ENCODE measurements at places on chromosomes 5 and 9. TPM values are rescaled to one million over a fixed set of nuclear protein-coding genes. Genes with fewer than 3 reads are reported as not detected.

DNA sequence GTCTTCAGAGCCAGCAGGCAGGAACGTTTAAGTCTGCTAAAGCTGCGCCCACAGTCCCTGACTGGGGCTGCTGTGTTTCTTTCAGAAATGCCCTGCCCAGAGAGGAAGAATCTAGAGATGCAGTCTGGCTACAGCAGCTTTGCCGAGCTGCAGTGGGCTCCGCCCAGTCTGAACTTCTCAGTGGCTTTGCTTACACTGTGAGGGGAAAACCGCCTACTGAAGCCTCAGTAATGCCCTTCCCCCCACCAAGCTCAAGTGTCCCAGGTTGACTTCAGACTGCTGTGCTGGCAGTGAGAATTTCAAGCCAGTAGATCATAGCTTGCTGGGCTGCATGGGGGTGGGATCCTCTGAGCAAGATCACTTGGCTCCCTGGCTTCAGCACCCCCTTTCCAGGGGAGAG is 78.4 kb downstream of the SREK1 start:
- DNase-seq, result no peak

TRIM7 gene
- polyA plus RNA-seq, result 3.5 TPM

FGD3 gene
- not detected for polyA plus RNA-seq

DNA sequence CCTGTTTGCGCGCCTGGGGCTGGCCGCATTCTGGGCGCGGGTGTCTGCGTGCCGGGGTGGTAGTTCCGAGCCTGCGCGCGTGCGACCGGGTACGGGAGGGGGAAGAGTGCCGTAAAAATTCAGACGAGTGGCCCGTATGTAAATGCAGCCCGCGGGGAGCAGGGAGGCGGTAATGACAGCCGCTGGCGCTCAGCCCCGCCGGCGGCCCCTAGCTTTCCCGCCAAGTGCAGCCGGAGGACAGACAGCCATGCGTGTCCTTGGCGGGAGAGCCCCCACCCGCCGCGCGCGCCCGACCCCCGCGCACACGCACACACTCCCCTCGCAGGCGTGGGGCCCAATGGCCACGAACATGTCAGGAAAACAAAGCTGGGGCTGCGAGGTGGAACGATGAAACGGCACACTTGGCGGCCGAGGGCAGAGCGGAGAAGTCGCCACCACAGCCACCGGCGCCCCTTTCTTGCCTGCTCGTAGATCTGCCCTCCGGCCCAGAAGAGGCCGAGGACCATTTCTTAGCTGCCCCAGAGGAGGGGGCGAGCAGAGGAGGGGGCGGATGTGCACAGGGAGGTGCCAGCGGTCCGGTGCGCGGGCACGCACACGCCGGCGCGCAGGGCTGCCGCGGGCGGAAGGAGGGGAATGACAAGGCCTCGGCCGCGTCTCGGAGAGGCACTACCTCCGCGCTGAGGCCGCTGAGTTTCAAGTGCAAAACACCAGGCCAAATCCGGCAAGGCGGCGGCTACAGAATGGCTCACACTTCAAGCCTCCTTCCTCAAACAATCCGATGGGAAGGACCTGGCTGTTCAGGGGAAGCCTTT is 208.4 kb downstream of the MEF2C start:
- DNase-seq, result no peak

- peak; percentile 86 for DNase-seq
Measured at GRCh38 chr5:172664681-172665541, 23.8 kb downstream of the NEURL1B start.

DNA sequence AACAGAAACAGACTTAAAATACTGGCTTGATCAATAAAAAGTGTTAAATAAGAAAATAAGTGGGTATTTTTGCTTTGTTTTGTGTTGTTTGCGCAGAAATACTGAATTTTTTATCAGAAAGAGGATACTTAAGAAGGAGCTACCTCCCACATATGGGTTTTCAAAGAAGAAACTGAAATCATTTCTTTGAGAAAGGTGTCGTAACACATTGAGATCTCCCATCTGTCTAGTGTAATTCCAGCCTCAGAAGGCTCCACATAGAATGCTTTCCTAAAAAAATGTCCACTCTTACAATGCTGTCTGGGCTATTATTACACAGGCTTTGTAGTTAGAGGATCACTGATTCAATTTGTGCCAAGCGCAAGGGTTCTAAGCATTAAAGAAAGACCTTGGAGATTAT is 226.2 kb downstream of the EPB41L4A start:
- no peak for DNase-seq

DNA sequence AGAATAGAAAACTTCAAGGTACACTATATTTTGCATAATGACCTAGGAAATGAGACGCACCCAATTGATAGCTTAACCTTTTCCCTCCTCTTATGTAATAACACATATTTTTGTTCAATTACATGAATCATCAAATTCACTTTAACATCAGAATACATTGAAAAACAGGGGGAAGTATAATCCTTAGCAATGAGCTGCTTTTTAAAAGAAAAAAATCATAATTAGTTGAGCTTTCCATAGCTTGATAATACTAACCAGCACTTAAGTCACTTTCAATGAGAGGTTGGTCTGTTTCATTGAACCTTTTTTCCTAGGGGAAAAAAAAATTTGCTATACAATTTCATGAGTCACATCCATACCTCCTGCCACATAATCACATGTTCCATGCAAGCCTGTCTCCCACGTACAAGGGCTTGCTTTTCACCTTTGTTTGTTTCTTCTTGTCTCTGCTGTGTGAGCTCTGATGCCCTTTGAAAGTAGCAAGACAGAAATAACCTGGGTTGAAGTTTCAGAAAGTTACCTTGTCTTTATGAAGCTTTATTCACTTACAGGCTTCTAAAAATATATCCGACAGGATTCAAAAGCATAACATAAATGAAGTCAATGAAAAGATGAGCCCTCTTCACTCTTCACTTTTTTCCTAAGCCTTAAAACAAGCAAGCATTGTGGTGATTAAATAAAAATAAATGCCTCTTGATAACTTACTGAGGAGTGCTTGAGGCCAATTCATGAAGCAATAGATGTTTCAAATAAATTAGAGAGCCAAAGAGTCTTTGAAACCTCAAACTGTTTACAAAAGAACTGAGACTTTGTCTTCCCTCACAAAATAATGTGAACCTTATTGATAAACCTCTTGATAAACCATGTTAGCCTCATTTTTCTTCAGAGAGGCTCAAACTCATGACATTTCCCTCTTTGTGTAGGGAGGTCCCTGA is 108.5 kb downstream of the FEM1C start:
- DNase-seq, result no peak

DNA sequence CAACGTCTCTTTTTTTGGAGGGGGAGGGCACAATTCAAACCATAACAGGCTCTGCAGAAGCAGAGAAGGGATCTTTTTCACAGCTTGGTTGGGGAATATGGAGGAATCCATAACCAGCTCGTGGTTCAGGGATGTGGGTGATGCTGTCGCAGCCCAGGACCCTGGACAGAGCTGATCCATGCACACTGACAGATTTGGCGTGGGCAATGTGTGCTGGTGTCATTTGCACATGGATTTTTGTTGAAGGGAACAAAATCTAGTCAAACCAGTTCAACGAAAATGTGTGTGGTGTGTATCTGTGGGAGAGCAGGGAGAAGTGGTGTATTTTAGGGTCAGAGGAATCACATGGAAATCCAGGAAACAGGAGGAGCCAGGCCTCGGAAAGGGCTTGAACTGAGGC is 4.2 kb downstream of the DOCK2 start:
- no peak for DNase-seq

RNF208 gene
- 2.7 TPM for polyA plus RNA-seq

- no peak for DNase-seq
Measured at GRCh38 chr9:114005371-114006154, 72.5 kb downstream of the AMBP start.

DNA sequence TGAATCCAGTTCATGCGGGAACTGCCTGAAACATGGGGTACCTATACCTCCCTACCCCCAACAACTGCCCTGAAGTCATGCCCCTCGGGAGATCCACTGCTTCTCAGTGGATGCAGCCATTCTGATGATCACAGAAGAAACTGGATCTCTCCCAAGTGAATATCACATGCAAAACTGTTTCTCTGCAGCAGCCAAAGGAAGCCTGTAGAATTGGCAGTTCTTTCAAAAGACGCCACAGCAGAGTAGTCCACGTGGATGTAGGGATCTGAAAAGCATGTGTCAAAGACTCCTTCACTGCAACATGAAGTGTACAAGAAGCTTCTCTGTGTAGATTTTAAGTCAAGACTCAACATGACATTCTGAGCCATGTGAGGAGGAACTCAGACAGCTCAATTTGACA is 286.7 kb downstream of the NR3C1 start:
- DNase-seq, result no peak

MCC gene
- 3.6 TPM for polyA plus RNA-seq

DNA sequence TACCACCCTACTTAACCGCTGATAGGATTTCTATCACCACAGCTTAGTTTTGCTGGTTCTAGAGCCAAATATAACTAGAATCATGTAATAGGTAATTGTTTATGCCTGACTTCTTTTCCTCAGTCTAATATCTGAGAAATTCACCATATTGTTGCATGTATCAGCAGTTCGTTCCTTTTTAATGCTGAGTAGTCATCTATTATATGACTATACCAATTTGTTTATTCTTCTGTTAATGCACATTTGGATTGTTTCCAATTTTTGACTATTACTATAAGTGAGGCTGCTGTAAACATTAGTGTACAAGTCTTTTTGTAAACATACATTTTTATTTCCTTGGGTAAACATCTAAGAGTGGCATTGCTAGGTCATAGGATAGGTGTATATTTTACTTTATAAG is 25.9 kb downstream of the CSNK1G3 start:
- DNase-seq, result no peak

DNA sequence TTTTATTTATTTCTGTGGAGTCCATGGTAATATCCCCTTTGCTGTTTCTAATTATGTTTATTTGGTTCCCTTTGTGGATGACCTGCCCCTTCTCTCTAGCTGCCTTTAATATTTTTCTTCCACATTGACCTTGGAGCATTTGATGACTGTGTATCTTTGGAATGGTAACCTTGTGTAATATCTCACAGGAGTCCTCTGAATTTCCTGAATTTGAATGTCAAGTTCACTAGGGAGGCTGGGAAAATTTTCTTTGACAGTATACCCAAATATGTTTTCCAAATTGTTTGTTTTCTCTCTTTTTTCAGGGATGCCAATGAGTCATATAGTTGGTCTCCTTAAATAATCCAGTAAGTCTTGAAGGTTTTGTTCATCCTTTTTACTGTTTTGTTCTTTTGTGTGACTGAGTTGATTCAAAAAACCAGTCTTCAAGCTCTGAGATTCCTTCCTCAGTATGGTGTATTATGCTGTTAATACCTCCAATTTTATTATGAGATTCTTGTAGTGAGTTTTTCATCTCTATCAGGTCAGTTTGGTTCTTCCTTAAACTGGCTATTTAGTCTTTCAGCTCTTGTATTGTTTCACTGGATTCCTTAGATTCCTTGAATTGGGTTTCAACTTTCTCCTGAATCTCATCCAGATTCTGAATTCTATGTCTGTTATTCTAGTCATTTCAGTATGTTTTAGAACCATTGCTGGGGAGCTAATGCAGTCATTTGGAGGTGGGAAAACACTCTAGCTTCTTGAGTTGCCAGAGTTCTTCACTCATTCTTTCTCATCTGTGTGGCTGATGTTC is 349.0 kb upstream of the TARS1 start:
- DNase-seq, result no peak

EIF4EBP3 gene
- polyA plus RNA-seq, result 1.1 TPM

ENTPD2 gene
- not detected for polyA plus RNA-seq

TRAF2 gene
- 13.3 TPM for polyA plus RNA-seq

GRCh38 chr9:31535651-31536050 is 848.8 kb upstream of the ACO1 start:
- DNase-seq, result no peak

DNA sequence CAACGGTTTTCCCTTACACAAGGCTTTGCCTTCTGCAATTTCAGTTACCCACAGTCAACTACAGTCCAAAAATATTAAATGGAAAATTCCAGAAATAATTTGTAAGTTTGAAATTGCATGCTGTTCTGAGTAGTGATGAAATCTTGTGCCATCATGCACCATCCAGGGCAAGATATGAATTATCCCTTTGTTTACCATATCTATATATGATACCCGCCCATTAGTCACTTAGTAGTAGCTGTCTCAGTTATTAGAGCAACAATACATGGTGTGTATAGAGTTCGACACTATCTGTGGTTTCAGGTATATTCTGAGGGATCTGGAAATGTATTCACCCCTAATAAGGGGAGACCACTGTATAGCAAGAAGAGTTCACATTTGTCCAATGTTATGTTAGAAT is 29.4 kb downstream of the ERBIN start:
- DNase-seq, result no peak

GRCh38 chr5:40226906-40227305 is 452.8 kb upstream of the PTGER4 start:
- DNase-seq, result no peak

Data from SK-N-SH (cell line).